ENCODE measurements at places on chromosomes 12 and 14. TPM values are rescaled to one million over a fixed set of nuclear protein-coding genes. Genes with fewer than 3 reads are reported as not detected.

EAPP gene
- total RNA-seq = 49.1 TPM

KRT85 gene
- not detected for total RNA-seq

NPAS3 gene
- total RNA-seq = 0.26 TPM

SLC25A21 gene
- 0.50 TPM for total RNA-seq

KRT77 gene
- total RNA-seq = not detected

LTBR gene
- 78.4 TPM for total RNA-seq

TAS2R14 gene
- total RNA-seq = 2.1 TPM
